ENCODE measurements at places on chromosomes 16 and 17.

DNA sequence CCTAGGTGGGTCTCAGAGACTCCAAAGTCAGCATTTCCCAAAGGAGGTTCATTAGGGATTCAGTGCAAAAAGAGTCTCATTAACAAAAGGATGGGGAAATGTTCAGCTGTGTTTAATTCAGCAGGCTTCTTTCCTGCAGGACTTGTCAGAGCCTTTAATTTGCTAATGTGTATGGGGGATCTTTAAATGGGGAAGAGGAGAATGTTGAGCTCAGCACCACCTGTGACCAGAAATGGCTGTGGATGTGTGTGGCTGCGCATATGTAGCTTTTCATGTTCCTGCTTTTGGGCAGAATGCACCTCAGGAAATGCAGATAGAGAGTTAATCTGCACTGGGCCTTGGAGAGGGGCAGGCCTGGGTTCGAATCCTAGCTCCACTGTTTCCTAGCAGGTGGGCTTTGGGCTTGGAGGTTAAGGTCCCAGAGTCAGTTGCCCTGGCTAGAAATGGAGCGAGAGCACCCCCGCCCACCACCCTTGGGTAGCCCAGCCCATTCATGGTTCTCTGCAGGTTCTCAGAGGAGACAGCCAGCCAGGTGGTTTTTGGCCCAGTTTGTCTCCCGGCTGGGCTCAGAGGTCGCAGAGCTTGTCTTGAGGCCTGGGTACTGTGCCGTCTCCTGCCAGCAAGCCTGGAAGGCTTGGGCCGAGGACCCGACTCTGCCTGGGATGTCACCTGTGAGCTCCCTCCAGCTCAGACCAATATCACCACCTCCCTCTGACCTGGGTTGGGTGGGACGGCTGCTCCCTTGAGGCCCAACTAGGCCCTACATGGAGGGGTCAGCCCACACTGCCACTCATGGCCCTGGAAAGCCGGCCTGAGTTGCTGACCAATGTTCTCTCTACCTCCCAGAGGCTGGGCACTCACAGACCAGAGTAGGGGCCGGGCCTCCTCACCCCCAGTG is 9.3 kb downstream of the ADCY7 start:
- DNase-seq, result no peak

GRCh38 chr16:2048116-2048543 is 345 bp downstream of the TSC2 start:
- peak; percentile 63 for DNase-seq

GRCh38 chr17:43721537-43722268 is 36.9 kb downstream of the SOST start:
- no peak for DNase-seq

GRCh38 chr17:50149417-50150353 is 792 bp downstream of the PPP1R9B start:
- peak; percentile 83 for DNase-seq

GRCh38 chr17:21742326-21742725 is 50.0 kb downstream of the KCNJ18 start:
- DNase-seq, result no peak

DNA sequence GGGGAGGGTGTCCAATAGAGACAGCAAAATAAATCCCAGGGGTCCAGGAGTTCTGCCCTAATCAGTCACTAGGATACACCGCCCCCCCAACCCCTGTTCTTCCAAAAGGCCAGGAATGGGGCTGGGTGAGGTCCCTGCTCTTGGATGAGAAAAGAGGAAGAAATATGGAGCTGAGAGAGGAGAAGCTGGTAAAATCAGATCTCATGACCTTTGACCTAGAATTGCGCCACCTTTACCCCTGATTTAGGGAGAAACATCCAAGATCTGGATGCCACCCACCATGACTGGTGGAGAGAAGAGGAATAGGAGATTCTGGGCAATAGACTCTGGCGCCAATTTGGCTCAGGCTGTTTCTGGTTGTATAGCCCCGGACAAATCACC is 707 bp upstream of the CACNB1 start:
- DNase-seq, result no peak

- no peak for DNase-seq
Measured at GRCh38 chr16:73171380-73171779, 123.5 kb upstream of the ZFHX3 start.

GRCh38 chr16:80518436-80518835 is 22.4 kb upstream of the DYNLRB2 start:
- no peak for DNase-seq

DNA sequence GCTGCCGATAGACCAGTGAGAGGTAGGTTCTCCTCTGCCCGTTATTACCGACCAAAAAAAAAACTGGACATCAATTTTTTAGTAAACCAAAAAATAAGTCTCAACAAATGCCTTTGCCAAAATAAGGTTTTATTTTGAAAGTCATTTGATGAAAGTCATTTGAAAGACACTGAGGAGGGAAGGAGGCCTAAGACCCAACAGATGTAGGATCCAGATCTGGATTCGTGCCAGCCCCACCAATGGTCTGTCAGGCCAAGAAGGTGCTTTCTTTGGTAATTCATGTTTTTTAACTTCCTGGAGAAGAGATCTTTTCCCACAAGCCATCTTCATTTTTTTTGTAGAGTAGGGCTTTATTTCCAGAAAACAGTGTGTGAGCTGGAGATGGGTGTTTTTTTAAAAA is 18.1 kb downstream of the NTAN1 start:
- no peak for DNase-seq

DNA sequence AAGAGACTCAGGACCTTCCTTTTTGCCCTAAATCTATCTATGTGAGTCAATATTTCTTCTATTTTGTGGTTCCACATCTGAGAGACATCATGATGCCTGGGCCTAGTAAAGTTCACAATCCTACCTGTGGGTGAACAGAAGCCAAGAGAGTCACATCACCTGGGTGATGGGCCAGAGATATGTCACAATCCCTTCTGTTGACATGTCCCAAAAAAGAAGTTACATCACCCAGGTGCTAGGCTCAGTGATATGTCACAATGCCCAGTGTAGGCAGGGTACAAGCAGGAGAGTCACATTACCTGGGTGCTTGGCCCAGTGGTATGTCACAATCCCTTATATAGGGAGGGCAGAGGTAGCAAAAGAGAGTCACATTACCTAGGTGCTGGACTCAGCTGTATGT is 2101.9 kb downstream of the TP53TG3F start:
- DNase-seq, result no peak

- DNase-seq, result no peak
Measured at GRCh38 chr16:88772871-88773811, 11.9 kb downstream of the PIEZO1 start.

- DNase-seq, result no peak
Measured at GRCh38 chr16:89325861-89326471, 108.5 kb downstream of the ZNF778 start.

- peak; percentile 69 for DNase-seq
Measured at GRCh38 chr16:71626018-71626857, at the start of gene MARVELD3. Gene MARVELD3, plus strand, starts transcription at chr16:71626184. Its CDS starts 46 bp downstream, at chr16:71626230.

DNA sequence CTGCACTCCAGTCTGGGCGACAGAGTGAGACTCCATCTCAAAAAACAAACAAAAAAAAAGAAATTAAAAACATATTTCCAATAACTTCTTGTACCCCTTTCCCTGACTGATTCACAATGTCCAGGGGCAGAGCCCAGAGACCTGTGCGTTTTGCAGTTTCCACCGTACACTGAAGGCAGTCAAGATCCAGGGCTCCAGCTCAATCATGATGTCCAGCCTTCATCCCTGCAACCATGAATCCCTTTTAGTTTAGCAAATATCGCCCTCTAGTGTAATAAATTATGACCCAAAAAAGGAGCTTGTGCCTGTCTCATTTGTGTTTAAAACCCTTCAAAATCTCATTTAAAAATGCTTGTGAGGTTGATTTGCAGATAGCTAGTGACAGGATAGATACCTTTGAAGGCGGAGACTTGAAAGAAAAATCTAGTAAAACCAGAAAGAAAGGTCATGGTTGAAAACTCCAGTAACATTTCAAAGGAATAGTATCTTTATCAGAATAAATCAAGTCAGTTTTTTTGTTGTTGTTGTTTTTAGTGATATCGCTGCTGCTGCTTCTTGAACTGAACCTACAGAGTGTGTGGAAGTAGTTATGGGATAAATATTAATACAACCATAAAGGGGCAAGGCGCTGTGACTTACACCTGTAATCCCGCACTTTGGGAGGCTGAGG is 3.7 kb upstream of the ERN1 start:
- no peak for DNase-seq
